ENCODE measurements at places on chromosomes 3 and 15. TPM values are rescaled to one million over a fixed set of nuclear protein-coding genes. Genes with fewer than 3 reads are reported as not detected.
A peak's percentile ranks its signal among the peaks of the same experiment; 100 is the strongest.

- no peak for DNase-seq
These were observed 40.2 kb upstream of the PYDC2 start for GRCh38 chr3:191420771-191421170.

DNA sequence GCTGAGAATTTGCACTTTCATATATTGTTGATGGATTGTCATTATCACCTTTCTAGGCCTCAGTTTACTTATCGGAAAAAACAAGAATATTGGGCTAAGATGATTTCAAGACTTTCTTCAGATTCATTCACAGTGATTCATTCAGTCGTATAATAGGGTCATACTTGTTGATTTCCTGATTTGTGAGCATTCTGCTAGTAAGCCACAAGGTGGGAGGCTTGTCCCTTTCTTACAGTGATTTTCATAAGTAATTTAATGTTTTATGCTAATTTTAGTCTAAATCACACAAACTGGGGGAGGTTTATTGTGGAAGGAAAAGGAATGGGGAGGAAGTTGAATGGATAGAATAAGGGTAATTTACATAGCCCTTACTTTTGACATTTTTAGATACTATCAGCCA is 126.8 kb upstream of the GOLGA6L4 start:
- DNase-seq, result no peak

DNA sequence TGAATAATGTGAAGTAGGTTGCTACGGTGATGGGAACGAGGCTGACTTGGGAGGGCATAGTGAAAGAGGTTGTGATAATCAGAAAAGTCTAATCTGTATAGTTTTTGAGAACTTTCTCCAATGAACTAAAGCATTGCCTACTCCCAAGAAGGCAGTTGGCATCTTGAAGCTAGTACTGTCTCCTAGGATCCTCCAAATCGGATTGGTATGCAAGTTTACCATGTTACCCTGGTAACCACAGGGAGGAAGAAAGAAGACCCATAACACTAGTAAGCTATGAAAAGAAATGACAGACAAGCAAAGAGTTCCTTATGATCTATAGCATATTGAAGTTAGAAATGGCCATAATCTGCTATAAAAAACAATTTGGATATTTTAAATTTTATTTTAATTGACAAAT is 127.2 kb upstream of the SYNPR start:
- no peak for DNase-seq

DNA sequence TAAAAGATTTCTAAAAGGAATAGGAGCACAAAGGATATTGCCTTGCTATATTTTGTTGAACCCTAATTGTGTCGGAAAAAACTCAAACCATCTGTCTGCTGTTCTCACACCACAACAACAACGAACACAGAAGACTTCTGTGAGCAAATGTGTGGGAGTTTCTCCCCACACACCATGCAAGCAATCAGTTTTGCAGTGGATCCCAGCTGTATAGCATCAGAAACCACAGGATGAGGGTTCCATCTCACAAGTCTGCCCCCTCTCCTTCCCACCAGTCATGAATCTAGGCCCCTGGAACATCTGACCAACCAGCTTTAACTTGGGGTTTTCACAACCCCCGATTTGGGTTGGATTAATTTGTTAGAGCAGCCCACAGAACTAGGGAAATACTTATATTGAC is 91.3 kb upstream of the SLC4A7 start:
- no peak for DNase-seq

GRCh38 chr3:9617056-9617455 is 32.2 kb upstream of the MTMR14 start:
- DNase-seq, result no peak

DNA sequence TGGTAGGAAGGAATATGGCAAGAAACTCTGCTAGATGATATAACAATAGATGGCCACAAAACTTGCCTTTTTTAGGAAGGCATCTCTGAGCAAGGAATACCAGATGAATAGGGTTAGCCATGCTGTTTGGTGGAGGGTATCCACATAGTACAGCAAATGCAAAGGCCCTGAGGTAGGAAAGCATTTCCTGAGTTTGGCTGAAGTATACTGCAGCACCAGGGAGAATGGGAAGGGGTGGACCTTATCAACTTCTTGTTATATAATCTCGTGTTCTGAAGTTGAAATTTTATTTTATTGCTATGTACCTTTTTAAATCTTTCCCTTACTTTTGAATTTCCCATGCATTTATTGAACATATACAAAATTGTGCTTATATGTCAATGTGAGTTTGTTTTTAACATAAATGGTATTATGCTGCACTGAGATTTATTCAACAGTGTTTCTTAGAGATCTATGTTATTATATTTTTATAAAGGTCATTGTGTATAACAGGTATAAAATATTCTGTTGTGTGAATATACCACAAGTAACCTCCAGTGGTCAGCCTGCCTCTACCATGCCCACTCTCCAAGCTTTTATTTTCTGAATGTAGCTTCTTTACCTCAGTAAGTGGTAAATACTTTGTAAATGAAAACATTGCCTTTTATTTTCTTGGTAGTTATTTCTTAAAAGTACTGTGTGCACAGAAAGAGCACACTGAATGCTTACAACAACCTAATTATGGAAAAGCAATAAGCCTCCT is 2.8 kb upstream of the KAT2B start:
- DNase-seq, result no peak

- no peak for DNase-seq
These were observed 461 bp downstream of the COPB2 start for GRCh38 chr3:139388821-139389551.

DNA sequence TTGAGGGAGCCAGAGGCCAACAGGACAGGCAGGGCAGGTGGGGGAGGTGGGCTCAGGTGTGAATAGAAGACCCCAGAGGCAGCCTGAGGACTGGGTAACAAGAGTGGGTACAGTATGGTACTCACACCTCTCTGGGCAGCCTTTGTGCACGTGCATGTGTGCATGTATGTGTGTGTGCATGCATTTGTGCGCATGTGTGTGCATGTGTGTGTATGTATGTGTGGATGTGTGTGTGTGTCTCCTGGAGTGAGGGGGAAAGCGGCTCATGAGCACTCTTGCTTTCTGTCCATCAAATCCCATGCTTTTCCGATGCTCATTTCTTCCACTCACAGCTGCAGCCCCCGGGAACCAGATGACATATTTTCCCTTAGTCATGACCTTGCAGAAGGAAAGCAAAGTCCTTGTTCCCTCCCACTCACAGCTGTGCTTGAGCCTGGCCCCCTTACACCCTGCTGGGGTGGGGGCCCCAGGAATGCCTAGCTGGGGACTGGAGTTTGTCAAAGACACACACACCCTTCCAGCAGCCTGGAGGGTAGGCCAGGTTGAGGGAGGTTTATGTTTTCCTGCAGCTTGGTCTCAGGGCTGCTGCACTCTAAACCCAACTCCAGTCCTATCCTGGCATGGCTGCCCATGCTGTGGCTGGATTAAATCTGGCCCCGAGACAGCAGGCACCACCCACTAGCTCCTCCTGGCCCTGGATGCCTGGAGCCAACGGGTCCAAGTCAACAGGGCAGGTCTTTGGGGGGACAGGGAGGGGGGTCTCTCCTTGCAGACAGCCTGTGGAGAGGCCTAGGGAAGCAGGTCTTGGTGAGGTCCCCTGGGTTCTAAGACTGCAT is 22.5 kb downstream of the CCDC33 start:
- no peak for DNase-seq

DNA sequence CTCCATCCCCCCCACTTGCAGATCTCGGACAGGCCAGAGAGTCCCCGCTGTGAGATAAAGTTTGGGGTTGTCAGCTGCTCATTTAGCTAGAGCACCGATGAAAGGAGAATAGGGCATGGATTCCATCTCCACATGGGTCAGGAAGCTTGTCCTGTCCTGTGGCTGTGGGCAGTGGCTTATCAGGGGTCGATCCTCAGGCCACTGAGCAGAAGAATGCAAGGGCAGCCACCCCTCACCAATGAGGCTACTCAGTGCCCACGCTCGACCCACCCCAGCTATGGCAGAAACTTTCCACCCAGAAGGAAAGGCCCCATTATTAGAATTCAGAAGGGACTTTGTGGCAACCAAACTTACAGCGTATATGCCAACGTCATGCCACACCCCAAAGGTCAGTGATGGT is 43.3 kb downstream of the CPN2 start:
- DNase-seq, result no peak

GRCh38 chr3:10456981-10457380 is 48.4 kb downstream of the ATP2B2 start:
- no peak for DNase-seq

GRCh38 chr3:194998948-194999347 is 272.0 kb downstream of the XXYLT1 start:
- DNase-seq, result no peak

GRCh38 chr3:9875448-9875847 is 4.6 kb downstream of the CIDEC start:
- DNase-seq, result no peak

Gene HSPBAP1
- total RNA-seq, result 6.3 TPM

Gene PPM1L
- 16.9 TPM for total RNA-seq

Gene BNIP2
- total RNA-seq, result 53.5 TPM

GRCh38 chr15:43527802-43528541 is 10.6 kb downstream of the MAP1A start:
- no peak for DNase-seq

DNA sequence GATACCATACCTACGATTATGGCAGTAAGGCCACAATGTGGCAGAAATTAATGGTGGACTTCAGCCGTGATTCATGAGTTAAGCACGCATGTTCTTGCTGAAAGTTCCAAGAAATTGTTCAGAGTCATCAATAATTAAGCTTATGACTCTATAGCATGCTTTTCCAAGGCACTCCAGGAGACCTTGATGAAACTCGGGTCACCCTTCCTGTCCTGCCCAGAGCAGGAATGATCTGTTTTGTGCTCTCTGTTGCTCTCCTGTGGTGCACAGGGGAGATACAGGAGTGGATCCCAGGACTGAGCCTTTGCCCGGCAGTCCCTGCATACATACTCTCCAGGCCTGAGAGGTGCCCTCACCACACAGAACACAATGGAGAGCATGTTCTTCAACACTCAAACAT is 141.6 kb upstream of the SLC2A2 start:
- DNase-seq, result no peak

GRCh38 chr3:40437889-40438288 is 19.2 kb upstream of the RPL14 start:
- no peak for DNase-seq

DNA sequence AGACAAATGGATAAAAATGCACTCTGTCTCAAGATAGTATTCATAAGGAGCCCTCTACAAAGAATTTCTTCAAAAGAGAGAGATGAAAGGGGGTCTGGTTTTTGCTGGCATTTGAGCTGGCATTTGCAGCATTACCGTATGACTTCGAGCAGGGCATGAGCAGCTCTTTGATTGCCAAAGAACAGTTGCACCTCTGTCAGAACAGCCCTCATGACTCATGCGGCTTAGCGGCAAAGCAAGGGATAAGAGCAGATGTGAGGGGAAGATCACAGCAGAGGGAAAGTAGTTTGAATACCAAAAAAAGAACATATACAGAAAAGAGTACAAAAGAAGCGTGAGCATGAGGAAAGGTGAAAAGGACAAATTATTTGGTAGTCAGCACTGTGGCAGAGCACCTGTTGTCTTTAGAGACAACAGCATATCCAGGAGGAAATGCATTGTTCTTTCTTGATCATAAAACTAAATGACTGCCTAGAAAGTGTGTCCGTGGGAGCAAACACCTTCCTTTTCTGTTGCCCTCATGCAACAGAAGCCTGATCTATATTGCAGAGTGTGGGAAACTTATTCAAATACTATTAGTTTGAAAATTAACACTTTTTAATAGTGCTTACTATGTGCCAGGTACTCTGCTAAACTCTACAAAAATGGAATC is 80.5 kb upstream of the SLC24A5 start:
- no peak for DNase-seq

Gene SIDT1
- total RNA-seq, result 65.7 TPM

GRCh38 chr15:38662033-38662802 is 97.6 kb upstream of the RASGRP1 start:
- no peak for DNase-seq

Gene STRA6
- not detected for total RNA-seq

GRCh38 chr3:23114432-23114831 is 88.7 kb upstream of the UBE2E2 start:
- no peak for DNase-seq

GRCh38 chr3:146517684-146518435 is 26.5 kb downstream of the PLSCR1 start:
- DNase-seq, result peak; percentile 51

- no peak for DNase-seq
These were observed 635.9 kb upstream of the SUCLG2 start for GRCh38 chr3:68290333-68290732.

DNA sequence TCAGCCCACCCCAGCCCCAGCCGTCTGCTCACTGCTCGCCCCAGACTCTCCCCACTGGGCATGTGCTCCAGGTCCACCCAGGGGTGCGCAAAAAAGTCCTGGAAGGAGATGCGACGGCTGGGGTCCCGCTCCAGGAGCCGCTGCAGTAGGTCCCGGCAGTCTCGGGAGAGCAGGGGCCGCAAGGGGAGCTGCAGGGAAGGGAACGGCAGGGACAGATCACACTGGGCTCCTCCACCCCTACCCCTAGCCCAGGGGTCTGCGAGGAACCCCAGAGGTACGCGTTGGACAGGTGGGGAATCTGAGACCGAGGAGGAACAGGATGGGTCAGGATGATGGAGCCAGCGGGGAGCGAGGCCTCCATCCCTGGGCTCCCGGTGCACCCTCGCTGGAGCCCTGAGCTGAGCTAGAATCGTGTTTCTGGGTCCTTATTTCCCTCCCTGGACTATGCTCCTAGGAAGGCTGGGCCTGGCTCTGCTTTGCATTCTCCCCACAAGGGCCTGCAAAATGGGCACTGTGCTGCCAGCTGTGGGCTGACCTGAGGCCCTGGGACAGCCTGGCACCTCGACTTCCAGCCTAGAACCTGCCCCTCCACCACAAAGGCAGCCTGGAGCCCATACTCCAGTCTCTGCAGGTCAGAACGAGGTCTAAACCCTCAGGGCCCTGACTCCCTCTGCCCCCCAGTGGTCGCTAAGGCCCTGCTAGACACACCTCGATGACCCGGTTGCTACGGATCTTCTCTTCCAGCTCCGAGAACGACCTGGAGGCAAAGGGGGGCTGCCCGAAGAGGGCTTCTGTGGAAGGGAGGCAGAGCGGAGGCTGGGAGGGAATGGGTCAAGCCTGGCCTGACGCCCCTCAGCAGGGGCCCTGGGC is 3.2 kb downstream of the ULK3 start:
- no peak for DNase-seq

- no peak for DNase-seq
These were observed 39.8 kb downstream of the PXYLP1 start for GRCh38 chr3:141271279-141272030.

Measured in left colon (tissue), 2 donors.